ENCODE measurements at places on chromosomes 12 and 14.

- DNase-seq, result no peak
These were observed 13.7 kb upstream of the RPS6KL1 start for GRCh38 chr14:74936731-74937130.

DNA sequence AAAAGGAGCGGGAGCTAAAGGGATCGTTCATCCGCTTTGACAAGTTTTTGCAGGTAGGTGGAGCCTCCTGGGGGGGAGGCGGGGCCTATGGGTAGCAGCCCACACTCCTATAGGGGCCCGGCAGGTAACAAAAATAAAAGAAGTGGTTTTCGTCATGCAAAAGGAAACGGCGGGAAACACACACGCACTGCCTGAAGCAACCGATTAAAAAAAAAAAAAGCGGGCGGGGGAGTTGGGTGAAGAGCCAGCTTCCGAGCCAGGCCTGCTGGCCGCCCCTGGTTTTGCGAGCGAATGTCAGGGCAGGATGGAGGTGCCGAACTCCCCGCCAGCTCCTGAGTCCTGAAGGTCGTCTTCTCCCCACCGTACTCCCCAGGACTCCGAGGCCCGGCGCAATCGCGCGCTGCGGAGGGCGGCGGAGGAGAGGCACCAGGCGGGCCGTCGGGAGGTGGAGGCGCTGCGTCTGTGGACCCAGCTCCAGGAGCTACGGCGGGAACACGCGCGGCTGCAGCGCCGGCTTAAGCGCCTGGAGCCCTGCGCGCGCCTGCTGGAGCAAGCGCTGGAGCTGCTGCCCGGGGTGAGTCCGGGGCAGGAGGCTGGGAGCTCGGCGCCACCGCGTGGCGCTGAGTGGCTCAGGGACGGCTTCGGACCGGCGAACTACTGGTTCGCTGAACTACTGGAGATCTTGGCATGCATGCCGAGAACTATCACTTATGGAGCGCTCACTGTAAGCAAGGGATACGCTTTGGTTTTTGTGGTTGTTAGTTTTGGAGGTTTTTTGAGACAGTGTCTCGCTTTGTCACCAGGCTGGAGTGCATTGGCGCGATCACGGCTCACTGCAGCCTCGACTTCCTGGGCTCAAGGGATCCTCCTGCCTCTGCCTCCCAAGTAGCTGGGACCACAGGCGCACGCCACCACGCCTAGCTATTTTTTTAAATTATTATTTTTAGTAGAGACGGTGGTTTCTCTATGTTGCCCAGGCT is 3.6 kb downstream of the CFAP73 start:
- no peak for DNase-seq

DNA sequence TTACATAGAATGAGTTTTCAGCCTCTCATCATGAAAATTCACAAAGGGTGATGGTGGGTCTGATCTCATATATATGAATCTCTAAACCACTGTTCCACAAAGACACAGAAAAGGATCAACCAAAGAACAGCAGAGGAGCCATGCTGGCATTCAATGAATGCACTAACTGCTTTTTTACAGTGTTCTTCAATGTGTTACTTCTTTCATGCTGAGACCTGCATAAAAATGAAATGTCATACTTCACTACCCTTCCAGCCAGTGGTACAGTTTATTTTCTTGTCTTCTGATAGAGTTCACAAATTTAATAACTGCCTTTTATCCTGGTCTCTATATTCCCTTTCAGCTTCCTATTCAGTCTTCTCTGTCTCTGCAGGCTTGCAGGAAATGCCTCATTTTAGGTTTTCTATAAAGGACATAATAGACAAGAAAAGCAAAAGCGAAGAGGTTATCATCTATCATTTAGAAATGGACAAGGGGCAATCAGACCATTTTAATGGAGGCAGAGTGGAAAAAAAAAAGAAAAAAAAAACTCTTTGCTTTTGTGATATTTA is 836.7 kb upstream of the FOXG1 start:
- DNase-seq, result no peak

DNA sequence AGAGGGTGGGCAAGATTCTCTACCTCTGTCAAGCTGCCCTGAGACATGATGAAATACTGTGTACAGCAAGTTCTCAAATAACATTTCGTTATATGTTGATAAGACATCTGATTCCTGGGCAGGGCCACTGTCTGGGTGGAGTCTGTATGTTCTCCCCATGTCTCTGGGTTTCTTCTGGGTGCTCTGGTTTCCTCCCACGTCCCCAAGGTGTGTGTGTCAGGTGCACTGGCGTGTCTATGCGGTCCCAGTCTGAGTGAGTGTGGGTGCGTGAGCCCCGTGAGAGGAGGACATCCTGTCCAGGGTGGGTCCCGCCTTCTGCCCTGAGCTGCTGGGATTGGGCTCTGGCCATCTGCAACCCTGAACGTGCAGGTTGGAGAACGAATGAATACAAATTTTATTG is 29.6 kb downstream of the KCTD10 start:
- no peak for DNase-seq

DNA sequence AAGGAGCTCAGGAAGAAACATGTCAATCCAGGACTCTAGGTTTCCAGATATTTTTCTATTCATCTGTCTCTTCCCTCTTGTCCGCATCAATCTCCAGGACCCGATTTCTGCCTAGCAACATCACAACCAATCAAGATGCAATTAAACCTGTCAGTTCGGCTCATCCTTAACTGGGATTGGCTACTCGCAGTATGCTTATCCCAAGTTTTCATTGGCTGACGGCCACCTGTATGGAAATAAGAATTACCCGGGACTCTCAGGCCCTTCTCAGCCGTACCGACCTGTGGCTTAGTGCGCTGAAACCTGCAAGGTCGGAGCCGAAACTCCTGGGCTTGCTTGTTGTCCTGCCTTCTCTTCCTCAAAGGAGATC is 20.4 kb upstream of the ATP5MC2 start:
- DNase-seq, result peak; percentile 84

DNA sequence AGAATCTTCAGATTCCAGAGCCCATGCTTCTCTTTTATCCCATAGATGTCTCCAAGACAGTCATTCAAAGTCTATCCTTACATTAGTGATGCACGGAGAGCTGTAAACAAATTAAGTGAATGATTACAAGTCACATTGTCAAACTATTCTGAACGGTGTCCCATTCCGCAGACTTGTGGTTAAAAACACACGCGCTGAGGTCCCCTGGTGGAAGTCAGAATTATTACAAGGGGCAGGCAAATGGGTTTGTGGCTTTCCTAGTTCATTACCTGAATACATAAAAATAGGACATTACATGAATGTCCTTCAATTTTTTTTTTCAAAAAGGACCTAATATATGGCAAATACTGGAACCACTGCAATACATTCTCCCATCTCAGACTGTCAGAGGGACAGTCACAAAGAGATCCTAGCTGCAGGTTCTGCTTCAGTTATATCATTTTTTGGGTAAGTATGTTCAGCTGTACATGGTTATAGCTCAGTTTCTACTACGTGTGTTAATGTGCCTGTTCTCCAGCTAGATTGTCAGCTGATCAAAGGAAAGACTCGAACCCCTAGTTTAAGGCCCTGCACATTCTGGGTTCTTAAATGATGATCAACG is 53.1 kb upstream of the STON2 start:
- no peak for DNase-seq

GRCh38 chr14:67526676-67527459 is 6.2 kb upstream of the PLEKHH1 start:
- DNase-seq, result no peak
